ENCODE measurements at places on chromosomes 1 and 21.
A peak's percentile ranks its signal among the peaks of the same experiment; 100 is the strongest.

DNA sequence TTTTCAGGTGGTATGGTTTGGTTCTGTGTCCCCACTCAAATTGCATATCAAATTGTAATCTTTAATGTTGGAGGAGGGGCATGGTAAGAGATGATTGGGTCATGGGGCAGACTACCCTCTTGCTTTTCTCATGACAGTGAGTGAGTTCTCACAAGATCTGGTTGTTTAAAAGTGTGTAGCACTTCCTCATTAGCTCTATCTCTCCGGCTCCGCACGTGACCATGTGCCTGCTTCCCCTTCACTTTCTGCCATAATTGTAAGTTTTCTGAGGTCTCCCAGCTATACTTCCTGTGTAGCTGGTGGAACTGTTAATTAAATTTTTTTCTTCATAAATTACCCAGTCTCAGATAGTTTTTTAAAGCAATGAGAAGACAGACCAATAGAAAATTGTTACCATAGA, 843.2 kb downstream of the AMY1C start:
- DNase-seq = no peak

GRCh38 chr21:20215959-20216358, 782.2 kb upstream of the NCAM2 start:
- DNase-seq = no peak

DNA sequence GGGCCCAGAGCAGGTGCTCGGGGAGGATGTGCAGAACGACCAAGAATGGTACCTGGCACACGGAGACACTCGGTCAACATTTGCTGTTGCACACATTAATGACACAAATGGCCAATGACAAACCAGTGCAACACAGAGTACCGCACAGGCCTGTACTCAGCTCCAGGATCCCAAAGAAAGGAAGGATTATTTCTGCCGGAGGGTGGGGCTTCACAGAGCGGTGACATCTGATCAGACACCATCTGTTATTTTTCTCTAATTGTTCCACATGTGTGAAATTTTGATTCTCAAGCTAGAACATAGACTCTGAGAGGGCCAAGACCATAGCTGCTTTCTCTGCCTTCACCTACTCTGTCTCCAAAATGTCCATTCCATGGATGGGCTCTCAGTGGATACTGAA, 100.4 kb downstream of the MRPL37 start:
- DNase-seq = no peak

GRCh38 chr1:95497566-95497965, 263.6 kb downstream of the RWDD3 start:
- DNase-seq = no peak

GRCh38 chr1:205631768-205632668, at the start of gene ELK4:
ELK4 (minus strand) TSS chr1:205632011; CDS start chr1:205623882, 8,129 bp downstream.
- peak; percentile 99 for DNase-seq

DNA sequence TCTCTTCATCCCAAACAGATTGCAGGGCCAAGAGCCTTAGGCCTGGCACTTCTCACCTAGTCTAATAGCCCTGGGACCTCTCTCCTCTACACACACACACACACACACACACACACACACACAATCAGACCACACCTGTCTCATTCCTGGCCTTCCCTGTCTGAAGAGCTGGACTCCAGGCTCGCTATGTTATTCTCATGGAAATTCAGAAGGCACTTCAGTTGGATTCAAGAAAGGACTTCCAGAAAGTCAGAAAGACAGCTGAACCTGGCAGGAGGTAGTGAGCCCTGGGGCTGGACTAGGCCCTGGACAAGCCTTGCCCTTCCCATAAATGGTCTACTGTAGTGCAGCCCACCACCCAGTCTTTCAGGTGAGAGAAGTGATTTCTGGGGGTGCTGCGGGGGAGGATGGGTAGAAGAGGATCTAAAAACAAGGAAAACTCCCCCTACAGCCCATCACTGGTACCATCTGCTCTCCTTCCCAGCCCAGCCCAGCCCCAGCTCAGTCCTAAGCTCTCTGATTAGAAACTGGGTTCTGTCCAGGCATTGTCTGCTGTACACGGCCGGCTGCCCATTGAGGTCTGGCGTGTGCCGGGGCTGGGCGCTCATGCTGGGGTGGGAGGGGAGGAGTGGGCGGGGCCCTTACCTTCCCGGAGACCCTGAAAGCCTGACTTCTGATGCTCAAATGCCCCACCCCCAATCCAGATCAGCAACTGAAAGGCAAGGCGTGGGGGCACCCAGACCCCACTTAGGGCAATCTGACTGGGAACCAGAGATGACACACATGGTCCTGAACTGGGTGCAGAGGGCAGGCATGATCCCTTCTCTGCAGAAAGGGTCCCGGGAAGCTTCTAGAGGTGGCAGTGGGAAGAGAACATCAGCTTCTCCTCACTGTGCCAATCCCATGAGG, 2.5 kb downstream of the KIF21B start:
- DNase-seq = peak; percentile 63

- no peak for DNase-seq
These were observed 43.9 kb downstream of the NAV1 start for GRCh38 chr1:201582705-201583442.

DNA sequence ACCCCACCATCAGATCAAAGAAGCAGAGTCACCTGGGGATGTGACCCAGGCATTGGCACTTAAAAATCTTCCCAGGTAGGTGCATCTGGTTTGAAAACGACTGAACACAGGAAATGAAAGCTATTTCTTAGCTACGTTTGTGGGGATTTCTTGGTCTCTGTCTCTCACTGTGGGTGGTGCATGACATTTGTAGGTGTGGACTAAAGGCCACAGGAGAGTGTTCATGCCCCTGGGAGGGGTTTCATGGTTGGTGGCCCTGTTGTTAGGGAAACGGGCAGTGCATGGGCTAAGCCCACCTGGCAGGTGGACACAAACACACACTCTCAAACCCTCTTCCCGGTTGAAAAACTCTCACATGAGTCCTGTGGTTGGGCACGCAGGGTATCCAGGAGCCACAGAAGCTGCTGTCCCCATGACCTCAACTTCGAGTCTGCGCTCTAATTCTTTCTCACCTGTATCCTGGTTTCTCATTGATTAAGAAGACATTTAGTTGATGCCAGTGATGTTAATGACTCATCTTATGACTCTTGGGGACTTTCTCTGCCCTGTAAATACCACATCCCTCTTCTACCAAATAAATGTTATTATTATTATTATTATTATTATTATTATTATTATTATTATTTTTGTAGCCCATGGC, 119.4 kb downstream of the MRPS6 start:
- DNase-seq = no peak

- no peak for DNase-seq
These were observed 56.9 kb downstream of the PTPRF start for GRCh38 chr1:43587594-43587993.

DNA sequence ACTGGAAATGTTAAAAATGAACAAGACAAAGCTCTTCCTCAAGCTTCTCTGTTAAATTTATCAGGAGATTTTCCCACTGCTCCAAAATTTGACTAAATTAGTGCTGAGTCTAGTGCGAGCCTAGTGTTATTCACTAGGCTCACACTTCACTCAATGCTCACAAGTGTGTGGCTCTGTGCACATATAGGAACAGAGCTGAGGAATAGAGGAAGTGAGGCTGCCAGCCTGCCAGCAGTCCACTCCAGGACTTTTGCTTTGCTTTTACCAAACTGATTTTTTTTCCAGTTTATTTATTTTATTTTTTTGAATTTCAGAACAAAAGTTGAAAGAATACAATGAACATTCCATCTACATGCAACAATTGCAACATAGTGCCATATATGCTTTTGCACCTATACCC, 87.2 kb downstream of the VAV3 start:
- no peak for DNase-seq

DNA sequence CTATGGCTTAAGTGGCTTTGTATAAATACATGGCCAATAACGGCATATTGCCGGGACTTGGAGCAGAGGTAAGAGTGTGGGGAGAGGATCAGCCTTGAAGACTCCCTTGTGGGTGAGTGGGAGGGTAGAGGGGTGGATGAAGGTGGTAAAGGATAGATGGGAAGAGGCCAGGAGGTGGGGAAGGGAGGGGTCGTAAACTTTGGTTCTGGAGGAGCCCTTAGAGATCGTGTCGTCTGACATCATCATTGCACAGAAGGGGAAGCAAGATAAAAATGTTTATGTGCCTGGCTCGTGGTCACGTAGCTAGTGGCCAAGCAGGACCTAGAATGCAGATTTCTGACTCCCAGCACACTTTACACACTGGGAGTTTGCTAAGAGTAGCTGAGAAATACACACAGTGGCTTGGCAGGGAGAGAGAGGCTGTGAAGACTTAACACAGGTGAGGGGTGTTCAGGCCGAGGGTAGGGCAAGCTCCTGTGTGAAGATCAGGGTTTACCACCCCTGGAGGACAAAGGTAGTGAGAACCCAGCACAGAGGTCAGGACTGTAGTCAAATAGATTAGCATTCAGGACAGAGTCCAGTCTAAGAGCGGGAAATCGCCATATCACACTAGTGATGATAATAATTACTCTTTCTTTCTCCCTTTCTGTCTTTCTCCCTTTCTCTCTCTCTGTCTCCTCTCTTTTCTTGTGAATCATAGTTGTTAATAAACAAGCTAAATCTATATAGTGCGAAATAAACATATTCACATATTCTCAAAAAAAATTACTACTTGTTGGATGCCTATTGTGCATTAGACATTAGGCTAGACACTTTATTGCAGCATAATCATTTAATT, 75.5 kb downstream of the LRRC8D start:
- DNase-seq = no peak

DNA sequence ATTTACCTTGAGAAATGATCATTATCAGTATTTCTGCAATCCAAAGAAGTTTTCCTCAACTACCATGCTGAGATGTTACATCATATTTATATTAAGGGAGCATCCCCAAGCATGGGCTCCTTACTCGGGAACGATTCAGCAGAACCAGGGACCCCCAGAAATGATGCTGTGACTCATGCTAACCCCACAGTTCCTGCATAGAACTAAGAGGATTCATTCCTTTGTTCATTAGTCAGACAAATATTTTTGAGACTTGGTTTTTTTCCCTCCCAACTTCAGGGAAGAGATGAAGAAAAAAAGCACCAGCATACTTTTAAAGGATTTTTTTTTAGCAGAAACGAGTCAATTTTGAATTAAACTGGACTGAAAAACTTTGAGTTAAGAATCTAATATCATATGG, 49.2 kb upstream of the COL24A1 start:
- no peak for DNase-seq

DNA sequence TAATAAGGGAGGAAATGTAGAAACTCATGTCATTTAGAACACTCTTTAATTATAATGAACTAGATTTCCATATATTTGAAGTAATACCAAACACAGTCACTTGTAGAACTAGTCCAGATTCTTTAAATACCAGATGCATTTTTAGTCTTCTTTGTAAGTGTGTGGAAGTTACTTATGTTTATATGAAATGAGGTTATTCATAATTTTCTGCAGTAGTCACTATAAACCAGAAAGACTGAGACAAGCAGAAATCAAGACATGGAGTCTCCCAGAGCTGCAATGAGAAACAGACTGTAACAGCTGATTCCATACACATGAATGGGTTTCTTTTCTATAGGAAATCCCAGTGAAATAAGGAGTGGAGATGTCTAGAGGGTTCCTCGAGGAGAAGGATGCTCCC, 216.6 kb upstream of the ZP4 start:
- DNase-seq = no peak

DNA sequence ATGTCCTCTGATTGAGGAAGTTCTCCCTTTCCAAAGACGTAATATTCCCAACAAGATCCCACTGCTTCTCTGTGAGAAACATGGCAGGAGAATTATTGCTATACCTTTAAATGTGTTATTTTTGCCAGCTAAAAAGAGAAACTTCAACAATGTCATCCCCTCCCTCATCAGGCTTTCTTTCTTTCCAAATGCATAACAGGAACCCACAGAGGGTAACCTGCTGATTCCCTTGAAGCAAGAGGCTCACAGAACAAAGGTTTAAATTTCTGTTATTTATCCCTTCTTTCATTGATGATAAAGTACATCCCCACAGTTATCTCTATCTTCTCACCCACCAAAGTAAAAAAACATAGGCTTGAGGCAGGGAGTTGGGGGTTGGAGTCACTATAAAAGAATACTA, 102.1 kb downstream of the SLC30A10 start:
- no peak for DNase-seq

GRCh38 chr1:243549791-243550190, 293.9 kb downstream of the SDCCAG8 start:
- DNase-seq = no peak

GRCh38 chr1:197021716-197022115, 44.4 kb downstream of the CFHR5 start:
- DNase-seq = no peak

DNA sequence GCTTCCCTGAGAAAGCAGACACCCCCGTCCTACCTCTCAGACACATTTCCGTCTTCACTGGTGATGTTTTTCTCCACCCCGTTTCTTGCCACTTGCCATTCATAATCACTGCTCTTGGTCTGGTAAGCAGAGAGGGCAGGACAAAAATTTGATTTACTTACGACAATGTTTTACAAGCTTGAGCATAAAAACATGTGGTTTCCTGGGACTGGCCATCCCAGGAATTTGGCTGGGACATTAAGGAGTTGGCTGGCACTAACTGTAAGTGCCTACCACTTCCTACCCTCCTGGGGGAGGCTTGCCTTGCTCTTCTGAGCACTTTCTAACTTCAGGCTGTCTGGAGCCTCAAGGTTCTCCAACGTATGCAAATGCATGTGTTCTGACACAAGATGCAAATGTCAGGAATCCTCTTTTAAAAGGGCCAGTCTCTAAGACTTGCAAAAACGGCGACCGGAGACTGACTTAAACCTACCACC, 24.2 kb downstream of the ZBTB18 start:
- DNase-seq = no peak

DNA sequence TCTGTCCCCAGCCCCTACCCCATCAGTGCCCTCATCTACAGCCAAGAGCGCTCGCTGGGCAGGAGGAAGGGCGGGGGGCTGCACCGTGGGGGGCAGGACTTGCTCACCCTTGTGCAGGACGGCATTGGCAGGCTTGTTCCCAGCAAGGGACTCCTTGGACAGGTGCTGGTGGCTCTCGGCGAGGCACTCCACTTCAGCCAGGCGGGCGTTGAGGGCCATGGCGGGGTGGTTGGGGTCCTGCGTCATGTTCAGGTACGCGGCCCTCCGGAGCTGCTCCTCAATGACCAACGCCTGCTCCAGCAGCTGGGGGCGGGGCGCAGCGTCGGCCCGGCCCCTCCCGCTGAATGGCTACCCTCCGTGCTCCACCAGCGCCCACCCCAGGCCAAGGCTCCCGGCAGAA, 64.0 kb downstream of the KCNAB2 start:
- DNase-seq = no peak

DNA sequence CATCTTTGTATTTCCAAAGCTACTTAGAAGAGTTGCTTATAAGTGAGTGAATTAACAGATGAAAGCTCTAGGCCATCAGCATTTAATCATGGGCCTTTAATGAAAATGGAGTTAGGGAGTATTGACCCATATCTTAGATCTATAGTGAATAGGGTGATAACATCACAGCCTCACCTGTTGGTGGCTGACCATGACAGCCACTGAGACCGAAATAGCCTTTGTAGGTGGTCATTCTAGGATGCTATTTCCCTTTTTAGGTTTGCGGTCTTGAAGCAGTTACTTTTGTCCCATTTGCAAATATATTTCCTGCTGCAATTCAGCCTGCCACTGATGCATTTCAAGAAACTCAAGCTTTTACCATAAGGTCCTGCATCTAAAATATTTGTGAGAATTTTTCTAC, 410.1 kb upstream of the LYPLAL1 start:
- no peak for DNase-seq
